Activated naive CD4-positive, alpha-beta T cell treated with anti-CD3 and anti-CD28 coated beads for 36 hours (primary cell): ENCODE measurements at places on chromosomes 7 and 10. TPM values are rescaled to one million over a fixed set of nuclear protein-coding genes. Genes with fewer than 3 reads are reported as not detected.
A peak's percentile ranks its signal among the peaks of the same experiment; 100 is the strongest.

The FAM25A gene
- not detected for total RNA-seq

The PDZD7 gene
- total RNA-seq = 0.62 TPM

The KCNIP2 gene
- total RNA-seq = 0.79 TPM

The KIF11 gene
- total RNA-seq = 43.2 TPM

The TCF7L2 gene
- total RNA-seq = 2.0 TPM

The POR gene
- total RNA-seq = 26.0 TPM

DNA sequence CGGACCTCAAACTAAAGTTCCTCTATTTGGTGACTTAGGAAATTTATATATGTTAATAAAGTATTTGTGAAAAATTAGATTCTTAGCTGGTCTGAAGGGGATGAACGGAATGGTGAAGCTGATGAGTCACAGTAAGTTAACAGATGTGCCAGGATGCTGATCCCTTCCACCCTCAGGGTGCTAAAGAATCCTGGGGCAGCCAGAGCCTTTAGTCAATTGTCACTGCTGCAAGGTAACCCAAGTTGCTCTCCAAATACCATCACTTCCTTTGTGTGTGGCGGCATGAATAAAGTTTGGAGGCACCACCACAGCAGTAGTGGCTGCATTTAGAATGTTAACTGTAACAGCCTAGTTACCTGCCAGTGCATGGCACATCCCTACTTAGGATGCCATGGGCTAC is 222.6 kb upstream of the PPP1R3A start:
- no peaks in the 10 kb centered on the region for H3K36me3 ChIP-seq
- DNase-seq = no peak
- no peaks in the 10 kb centered on the region for H3K27me3 ChIP-seq
- no peaks in the 10 kb centered on the region for H3K4me1 ChIP-seq
- H3K4me3 ChIP-seq = no peak overlapping the region

DNA sequence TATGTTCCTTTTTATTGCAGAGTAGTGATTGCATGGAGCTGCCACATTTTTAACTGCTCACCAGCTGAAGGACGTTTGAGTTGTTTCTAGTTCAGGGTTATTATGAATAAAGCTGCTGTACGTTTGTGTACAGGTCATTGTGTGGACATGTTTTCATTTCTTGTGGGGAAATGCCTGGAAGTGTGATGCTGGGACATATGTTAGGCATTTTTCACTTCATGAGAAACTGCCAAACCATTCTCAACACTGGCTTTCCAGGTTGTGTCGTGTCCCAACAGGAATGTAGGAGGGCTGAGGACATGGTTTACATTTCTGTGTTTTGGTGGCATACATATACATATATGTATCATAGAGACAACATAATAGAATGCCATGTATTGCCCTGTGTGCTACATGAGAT is 73.0 kb downstream of the NEURL1 start:
- no peak for DNase-seq
- no peak overlapping the region for H3K4me3 ChIP-seq

DNA sequence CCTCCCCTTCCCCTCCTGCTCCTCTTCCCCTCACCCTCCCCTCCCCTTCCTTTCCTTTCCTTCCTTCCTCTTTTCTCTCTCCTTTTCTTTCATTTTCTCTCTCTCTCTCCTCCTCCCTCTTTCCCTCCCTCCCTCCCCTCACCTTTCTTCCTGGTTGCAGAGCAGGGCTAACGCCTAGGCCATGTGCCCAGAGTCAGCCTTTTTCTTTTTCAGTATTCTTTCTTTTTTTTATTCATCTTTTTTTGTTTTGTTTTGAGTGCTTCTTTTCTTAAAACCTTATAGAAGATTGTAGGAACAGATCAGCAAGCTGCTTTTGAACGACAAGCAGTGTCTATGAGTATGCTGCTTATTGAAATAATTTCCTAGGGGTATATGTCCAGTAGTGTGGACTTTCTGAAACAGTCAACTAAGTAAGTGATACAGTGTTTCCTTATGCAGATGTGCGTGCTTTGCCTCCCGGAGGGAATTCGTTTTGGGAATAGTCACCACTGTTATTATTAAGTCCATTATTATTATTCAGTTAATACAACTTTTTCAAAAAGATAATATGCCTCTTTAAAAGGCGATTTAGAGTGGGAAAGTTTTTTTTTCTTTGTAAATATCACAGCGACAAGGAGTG is 219.2 kb downstream of the CAMK1D start:
- H3K27me3 ChIP-seq = no peaks in the 10 kb centered on the region
- peaks cover 16% of the 10 kb centered on the region for H3K4me1 ChIP-seq
- H3K36me3 ChIP-seq = no peaks in the 10 kb centered on the region
- H3K4me3 ChIP-seq = no peak overlapping the region

DNA sequence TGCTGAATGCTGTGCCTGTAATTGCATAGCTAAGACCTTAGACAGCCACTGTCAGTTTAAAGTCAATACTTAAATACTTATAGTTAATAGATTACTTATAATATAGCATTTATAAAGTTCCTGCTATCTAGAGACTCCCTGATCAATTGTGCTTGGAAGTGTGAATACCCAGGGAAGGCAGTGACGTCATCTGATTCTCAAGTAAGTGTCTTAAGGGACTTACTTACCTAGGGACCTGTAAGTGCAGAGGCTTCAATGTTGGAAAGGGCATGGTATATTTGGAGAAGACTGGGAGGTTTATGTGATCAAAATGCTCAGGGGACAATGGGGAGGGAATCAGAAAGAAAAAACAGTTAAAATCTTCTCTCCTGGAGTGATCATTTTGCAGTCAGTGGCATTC is 55.0 kb downstream of the BICC1 start:
- peaks cover 3% of the 10 kb centered on the region for H3K27me3 ChIP-seq
- peaks cover 1% of the 10 kb centered on the region for H3K36me3 ChIP-seq
- no peak overlapping the region for H3K27ac ChIP-seq
- no peak overlapping the region for H3K4me3 ChIP-seq
- no peak for DNase-seq

GRCh38 chr10:17431871-17432311 is 22.5 kb downstream of the ST8SIA6 start:
- H3K4me1 ChIP-seq = peaks cover 44% of the 10 kb centered on the region
- H3K27ac ChIP-seq = no peak overlapping the region
- H3K27me3 ChIP-seq = no peaks in the 10 kb centered on the region
- H3K4me3 ChIP-seq = peak overlapping the region; percentile 2
- H3K36me3 ChIP-seq = no peaks in the 10 kb centered on the region

DNA sequence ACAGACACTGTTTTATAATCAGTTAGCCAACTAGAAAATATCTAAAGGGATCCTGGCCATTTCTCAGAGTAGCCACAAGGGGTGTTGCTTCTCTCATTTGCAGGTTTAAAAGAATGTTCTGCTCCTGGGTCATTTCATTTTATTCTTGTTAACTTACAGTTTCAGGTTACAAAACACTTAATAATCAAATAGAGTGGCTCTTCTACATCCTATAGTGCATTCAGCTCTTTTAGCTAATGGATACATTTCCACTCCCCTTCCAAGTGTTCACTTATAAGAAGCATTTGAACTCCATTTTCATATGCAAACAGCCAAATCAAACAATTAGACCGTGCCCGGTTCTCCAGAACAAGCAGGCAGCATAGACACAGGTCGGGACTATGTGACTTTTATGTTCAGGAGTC is 117.5 kb downstream of the TRIL start:
- H3K27ac ChIP-seq = no peak overlapping the region
- H3K4me3 ChIP-seq = no peak overlapping the region
- H3K36me3 ChIP-seq = no peaks in the 10 kb centered on the region
- no peak for DNase-seq
- no peaks in the 10 kb centered on the region for H3K4me1 ChIP-seq

DNA sequence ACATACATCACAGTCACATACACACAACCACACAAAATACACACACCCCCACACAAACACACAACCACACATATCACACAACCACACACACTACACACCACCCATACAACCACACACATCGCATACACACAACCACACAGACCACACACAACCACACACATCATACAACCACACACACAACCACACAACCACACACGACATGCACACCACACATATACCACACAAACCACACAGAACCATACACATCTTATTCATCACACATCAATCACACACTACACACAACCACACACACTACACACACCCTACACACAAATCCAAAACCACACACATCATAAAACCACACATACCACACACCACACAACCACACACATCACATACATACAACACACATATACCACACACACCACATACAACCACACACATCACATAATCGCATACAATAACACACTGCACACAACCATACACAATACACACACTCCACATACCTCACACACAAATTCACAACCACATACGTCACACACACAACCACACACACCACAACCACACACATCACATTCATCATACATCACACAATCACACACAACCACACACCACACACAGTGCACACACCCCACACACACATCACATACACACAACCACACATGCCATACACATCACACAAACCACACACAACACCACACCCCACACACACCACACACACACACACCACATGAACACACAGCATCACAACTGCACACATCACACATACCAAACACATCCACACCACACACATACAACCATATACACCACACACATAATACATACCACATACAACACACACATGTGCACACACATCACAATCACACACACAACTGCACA is 30.4 kb downstream of the GPRIN2 start:
- H3K4me3 ChIP-seq = no peak overlapping the region
- no peaks in the 10 kb centered on the region for H3K4me1 ChIP-seq
- H3K27ac ChIP-seq = no peak overlapping the region
- DNase-seq = peak; percentile 2

DNA sequence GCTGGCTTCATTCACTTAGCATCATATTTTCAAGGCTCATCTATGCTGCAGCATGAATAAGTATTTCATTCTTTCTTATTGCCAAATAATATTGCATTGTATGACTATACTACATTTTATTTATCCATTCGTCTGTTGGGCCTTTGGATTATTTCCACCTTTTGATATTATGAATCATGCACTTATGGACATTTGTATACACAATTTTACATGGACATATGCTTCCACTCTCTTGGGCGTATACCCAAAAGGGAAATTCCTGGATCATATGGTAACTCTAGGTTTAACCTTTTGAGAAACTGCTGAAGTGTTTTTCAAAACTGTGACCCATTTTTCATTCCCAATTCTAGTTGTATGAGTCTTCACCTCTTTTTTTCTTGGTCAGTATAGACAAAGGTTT is 80.3 kb upstream of the GNAI1 start:
- H3K4me1 ChIP-seq = no peaks in the 10 kb centered on the region
- no peak overlapping the region for H3K4me3 ChIP-seq
- H3K36me3 ChIP-seq = no peaks in the 10 kb centered on the region
- H3K27ac ChIP-seq = no peak overlapping the region

DNA sequence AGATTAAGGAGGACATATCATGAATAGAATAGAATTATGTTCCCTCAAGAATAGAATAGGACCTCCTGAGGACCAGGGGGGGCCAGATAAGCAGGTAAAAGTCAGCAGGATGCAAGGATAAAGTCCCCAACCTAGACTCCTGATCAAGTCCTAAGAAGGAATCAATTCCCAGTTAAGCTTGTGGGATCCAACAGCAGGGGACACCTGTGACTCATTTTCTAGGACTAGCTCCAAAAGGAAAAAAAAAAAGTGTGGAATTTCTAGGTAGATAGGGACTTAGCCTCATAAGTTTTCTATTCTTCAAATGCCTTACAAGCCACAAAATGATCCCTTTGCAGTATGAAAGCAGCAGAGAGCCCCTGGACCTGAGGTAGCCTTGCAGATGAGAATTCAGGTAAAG is 336.2 kb downstream of the WDR11 start:
- no peaks in the 10 kb centered on the region for H3K4me1 ChIP-seq
- no peaks in the 10 kb centered on the region for H3K36me3 ChIP-seq
- no peak overlapping the region for H3K4me3 ChIP-seq
- no peak for DNase-seq
- no peak overlapping the region for H3K27ac ChIP-seq
